Stimulated activated CD4-positive, alpha-beta T cell treated with anti-CD3 and anti-CD28 coated beads, Interleukin-12 subunit alpha, Interleukin-12 subunit beta, amount 100 ng/mL, for 24 hours (primary cell): ENCODE measurements at places on chromosomes 12 and 14.
A peak's percentile ranks its signal among the peaks of the same experiment; 100 is the strongest.

GRCh38 chr12:130879781-130880389, 8.0 kb downstream of the RAN start:
- DNase-seq, result no peak

DNA sequence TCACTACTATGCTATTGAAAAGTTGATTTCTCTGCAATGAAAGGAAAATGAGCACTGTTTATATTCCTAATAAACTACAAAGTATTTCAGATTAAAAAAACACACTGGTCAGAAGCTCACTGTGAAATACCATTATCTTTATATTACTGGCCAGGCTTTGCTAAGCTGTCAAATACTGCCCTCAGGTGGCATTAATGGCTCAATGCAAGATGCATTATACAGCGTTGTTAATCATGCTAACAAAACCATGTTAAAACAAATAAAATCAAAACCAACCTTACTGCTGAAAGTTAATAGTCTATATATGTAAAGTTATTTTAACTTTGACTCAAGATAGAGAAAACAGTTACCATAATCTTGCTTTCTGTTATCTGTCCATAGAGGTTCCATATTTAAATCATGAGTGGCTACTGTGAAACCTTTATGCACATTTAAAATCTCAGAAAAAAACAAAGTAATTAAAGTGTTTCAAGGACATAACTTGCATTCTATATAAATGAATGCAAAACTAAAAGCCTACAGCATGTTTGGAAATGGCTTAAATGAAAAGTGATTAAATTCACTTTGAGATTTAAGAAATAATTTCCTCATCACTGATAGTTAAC, 121.7 kb downstream of the RALGAPA1 start:
- DNase-seq, result peak; percentile 4

DNA sequence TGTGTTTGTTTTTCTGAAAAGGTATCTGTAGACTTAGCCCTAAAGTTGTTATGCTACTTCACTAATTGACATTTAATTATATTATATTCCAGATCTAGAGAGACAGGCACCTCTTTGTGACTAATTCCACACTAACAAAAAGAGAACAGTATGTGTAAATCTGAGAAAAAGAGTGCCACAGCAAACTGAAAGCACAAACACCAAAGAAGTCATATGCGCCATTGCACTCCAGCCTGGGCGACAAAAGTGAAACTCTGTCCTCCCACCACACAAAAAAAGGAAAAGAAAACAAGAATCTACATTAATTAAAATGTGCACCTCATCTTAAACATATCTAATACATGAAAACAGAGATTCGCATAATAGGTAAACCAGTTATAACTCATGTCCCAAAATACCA, 4.4 kb upstream of the CSRNP2 start:
- DNase-seq, result no peak

DNA sequence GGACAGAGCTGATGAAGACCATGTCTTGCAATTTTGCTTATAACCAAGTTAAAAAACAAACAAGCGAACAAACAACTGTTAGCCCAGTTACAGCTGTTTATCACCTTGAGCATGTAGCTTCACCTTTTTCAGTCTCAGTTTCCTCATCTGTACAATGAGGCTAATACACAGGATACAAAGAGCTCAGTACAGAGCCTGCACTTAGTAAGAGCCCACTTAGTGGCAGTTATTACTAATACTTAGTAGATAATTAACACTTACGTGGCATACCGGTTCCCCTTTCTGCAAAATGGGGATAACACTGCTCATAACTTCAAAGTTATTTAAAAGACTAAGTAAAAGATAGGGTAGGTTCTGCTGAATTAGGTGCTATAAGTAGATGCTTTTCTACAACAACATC, 228.0 kb downstream of the MON2 start:
- DNase-seq, result no peak

DNA sequence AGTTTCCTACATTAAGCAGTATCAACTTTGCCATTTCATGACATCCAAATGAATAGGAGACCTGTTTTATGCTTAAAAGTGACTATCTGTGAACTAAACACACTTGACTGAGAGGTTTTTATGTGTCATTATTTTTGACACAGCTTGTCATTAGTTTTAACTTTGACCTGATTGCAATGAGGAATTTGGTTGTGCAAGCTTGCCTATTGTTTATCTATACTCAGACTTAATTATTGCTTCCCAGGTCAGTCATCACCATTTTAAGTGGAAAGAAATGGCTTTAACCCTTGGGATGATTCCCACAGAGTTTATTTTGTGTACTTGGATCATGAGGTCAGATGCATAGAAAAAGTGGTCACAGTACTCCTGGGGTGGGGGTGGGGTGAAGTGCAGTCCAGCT, 171.0 kb upstream of the PRICKLE1 start:
- DNase-seq, result no peak

DNA sequence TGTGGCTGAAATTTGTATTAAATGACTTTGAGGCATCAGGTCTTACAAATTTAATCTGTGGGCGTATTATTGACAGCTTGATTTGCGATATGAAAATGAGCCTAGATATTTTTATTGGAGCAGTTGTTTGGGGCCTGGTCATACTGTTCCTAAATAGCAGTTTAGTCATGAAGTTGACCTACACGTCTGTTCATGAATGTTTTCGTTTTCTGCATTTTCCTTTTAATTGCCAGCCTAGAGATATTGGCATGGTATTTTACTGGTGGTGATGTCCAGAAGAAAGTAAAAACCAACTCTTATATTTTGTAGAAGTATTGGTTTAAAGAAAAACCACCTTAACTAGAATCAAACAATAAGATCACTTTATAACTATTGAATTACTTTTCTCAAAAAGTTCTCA, 1.8 kb downstream of the EML1 start:
- no peak for DNase-seq

DNA sequence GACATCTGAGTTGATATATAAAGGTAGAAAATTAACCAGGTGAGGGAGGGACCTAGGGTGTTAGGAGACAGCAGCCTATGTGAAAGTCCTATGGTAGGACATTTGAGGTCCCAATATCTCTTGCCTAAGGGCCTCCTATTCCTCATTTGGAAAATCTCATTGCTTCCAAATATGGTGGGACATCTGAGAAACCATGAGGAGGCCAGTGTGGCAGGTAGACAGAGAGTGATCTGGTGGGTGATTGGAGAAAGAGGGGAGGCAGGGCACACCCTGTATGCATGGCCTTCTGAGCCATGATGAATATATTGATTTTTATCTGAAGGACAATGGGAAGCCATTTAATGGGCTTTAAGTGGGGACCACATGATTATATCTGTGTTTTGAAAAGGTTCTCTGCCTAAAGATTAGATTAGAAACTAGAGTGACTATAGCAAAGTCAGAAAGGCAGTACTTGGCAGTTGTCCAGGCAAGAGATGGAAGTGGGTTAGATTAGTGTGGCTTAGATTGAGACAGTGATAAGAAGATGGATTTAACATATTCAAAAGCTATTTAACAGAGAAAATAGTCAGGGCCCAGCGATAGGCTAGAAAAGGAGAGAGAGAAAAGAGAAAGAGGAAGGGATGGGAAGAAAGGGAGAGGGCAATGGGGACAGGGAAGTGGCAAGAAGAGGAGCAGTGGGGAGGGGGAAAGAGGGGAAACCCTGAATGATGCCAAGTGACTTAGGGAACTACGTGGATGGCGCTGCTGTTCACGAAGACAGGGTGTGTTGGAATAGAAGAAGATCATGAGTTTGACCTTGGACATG, 237.2 kb upstream of the SRRM4 start:
- no peak for DNase-seq

DNA sequence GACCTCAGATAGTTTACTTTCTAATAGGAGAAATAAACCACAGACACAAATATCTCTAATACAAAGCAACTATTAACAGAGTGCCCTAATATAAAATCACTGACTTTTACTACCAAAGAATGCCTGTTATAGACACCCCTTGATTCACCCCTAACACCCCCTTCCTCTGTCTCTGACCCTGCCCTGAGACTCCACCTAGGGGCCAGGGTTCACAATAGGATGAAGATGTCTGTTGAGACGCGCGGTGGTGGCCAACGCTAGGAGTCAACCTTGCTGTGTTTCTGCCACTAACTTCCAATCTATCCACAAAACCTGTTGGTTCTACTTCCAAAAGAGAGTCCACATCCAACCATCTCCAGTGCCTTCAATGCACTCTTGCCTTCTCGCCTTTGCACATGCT, 10.9 kb upstream of the TC2N start:
- DNase-seq, result no peak

DNA sequence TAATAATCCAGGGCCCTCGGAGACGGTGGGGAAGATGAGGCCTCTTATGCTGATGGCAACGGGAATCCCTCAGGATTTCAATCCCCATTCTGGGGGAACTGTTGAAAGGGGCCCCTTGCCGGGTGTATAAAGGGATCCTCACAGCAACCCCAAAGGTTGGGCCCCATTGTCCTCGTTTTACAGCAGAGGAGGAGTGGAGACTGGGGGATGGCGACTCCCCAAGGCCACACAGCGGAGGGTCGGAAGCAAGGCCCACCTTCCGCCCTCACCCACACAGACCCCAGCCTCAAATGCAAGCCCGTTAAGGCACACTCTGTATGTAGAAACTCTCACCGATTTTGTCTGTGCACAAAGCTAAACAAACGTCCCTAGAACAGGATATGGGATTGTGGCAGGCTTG, 327.9 kb upstream of the DIO3 start:
- no peak for DNase-seq

DNA sequence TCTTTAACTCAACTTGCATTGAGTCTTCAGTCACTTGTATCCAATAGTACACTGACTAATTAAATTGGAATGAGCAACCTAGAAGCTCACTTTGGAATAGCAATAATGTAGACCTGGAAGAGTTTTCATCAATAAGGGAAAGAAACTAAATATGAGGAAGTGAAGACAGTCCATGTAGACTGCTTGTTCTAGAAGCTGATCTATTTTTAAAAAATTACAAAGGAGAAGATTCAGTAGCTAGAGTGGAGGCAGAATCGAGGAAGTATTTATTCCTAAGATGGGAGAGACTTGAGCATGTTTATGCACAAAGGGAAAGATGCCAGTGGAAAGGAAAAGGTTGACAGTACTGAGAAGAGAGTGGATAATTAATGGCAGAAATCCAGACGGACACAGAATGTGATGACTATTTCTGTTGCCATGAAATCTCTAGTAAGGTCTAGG, 156.3 kb upstream of the PDE3A start:
- no peak for DNase-seq

- no peak for DNase-seq
These were observed 2.7 kb upstream of the BEST3 start for GRCh38 chr12:69701826-69702225.
